ENCODE measurements at places on chromosomes 1 and 21.

GRCh38 chr1:10892138-10893065, 96.0 kb upstream of the CASZ1 start:
- no peak for DNase-seq

DNA sequence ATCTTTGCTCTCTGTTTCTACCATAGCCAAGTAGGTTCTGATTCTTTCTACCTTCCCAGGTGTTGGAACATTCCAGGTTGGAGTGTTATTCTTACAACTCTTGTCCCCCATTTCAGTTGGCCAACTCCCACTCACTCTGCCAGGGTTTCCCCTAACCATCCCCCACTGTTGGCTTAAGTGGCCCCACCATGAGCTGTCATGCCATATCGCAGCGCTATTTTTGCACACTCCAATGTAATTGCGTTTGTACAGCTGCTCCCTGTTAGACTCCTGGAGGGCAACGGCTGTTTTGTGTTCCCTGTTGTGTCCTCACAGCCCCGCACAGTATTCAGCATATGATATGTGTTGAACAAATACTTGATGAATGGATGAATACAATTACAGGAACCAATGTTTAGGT, 117.7 kb upstream of the ETS2 start:
- no peak for DNase-seq

DNA sequence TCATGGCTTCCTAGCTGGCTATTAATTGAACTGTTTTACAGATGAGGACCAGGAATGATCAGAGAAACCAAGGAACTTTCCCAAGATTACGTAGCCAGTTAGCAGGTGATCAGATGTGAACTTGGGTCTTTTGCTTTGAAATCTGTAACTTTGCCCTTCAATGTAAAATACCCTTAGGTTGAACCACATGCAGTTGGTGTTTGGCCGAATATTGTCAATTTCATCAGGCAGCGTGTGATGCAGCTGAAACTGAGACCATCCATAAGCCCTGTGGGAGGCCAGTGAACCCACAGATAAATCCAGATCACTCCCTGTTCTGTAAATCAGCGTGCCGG, 150.8 kb downstream of the ETS2 start:
- DNase-seq: no peak

DNA sequence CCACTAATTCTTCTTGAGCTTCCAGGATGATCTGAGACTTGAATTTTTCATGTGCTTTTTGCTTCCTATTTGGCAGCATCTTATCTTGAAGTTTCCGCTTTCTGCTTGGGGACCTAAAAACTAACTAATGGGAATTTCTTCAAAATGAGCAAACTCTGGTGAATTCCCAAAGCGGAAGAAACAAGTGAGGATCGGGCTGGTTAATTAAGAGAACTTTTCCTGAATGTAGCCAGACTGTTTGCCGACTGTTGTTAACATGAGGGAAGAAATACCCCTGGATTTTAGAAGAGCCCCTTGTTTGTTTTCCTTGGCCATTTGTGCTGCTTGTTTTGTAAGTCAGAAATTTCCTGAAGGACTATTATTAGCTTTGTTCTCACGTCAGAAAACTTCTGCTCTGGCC, 6.1 kb upstream of the SELE start:
- DNase-seq: no peak

DNA sequence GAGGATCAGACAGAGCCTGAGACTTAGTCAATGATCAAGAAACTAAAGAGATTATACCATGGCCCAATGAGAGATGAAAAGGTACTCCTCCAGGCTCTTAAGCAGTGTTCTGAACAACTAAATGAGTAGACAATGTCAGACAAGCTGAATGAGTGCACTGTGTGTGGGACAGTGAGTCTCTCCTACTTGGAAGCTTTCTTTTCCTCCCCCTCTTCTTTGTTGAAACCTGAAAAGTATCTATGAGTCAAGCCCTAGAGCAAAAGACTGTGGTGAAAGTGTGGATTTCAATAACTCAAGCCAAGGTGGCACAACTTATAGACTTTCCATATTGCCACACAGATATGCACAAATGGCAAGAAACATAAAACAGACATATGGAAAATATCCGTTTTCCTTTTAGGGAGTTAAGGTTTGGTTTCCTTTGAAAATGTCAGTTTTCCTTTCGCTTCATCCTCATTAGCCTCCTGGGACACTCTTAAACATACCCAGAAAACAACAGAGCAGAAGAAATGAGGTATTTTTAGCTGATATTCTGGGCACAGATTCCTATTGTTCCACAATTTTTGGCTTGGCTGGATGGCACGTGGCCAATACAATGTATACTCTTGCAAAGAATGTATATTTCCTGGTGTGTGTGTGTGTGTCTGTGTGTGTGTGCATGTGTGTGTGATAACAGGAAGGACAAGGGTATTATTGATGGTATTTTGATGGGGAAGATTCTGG, 96.6 kb downstream of the LMX1A start:
- no peak for DNase-seq

DNA sequence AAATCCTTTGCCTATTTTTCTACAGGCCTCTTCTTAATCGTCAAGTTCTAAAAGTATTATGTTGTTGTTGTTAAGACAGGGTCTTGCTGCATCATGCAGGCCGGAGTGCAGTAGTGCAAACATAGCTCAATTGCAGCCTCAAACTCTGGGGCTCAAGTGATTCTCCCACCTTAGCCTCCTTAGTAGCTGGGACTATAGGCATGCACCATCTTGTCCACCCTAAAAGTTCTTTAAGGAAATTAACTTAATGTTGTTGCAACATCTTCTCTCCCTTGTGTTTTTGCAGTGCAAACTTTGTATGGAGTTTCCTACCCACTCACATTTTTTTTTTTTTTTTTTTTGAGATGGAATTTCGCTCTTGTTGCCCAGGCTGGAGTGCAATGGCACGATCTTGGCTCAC, 4.1 kb upstream of the VHLL start:
- no peak for DNase-seq

DNA sequence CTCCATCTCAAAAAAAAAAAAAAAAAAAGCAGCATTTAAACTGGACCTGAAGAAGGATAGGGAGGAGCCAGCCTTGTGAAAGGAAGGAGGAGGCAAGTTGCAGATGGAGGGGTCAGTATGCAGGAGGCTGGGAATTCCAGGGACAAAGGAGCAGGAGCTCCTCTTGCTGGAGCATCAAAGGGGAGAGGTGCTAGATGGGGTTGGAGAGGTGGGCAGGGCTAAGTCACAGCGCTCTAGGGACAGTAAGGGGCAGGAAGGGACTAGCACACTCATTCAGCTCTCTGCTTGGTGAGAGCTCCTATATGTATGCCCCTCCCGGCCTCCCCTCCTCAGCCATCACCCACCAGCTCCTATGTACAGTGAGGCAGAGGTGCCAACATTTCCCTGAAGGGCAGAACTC, 26.8 kb downstream of the MAP7D1 start:
- no peak for DNase-seq

Data from activated gamma-delta T cell treated with Interleukin-2 at 50 U/mL for 16 hours (primary cell).